ENCODE measurements at places on chromosomes 5 and 9.

DNA sequence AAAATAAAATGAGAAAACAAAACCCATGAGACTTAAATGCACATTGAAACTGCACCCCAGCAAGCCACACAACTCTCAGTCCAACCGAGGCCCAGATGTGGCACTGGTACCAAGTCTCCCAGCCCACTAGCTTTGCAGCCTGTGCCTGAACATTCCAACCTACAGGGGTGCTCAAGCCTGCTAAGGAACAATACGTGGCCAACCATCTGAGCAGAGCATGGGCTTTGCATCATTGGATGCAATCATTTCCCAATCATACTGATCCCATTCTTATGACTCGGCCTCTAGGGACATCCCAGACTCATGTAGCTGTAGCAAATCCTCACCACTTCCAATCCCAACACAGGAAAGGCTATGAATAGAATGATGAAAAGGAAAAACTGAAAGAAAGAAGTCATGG, 297.2 kb downstream of the SPOCK1 start:
- no peak for DNase-seq

- no peak for DNase-seq
Observed at GRCh38 chr9:95073042-95073607, 244.4 kb downstream of the FANCC start.

GRCh38 chr5:13987843-13988464, 43.5 kb upstream of the DNAH5 start:
- DNase-seq: no peak

GRCh38 chr5:105587963-105588662, 2025.5 kb upstream of the NUDT12 start:
- DNase-seq: no peak

DNA sequence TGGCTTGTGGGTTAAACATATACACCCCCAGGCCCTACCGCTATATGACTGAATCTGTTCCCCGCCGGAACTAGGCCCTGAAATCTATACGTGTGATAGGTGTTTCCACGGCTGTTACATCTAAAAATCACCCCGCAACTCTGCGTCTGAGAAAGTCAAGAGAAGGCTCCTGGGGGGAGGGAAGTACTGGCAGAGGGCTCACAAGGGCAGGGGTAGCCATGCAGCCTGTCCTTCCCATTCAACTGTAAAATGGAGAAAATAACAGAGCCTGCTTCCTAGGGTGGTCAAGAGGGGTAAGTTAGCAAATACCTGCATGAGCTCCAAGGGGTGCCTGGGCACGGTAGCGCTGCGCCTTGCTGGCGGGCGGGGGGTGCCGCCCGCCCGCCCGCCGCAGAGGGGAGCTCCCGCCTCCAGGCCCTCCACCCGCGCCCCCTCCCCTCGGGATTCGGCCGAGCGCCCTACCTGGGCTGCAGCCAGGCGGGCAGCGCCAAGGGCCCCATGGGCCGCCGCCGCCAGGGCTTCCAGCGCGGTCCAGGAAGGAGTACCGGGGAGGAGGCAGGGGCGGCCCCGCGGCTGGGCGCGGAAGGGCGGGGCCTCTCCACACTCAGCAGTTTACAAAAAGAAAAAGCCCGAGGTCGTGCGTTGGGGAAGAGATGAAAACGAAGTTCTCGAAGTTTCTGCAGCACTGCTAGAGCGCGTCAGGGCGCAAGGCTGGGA, at the start of gene HACD4:
TSS of gene HACD4 (minus strand) at position 550 of the 717 bp plus-strand sequence. CDS start at position 500, 50 bp downstream.
- DNase-seq: peak; percentile 38

DNA sequence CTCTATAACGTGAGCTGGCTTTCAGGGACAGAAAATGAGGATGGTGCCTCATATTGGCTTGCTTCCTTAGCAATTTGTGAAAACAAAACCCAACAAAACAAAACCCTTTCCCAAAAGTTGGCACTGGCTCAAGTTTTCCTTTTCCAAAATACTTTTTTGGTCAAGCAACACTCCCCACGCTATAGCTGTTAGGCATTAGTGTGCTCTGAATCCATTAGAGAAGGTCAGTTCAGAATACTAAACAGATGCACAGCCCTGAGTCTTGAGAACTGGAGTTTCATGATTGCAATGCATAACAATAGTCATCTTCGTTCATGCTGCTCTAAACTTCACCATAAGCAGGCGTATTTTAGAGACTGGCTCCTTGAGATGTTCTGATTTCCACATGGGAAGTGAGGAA, 172.0 kb upstream of the KLF9 start:
- no peak for DNase-seq

- DNase-seq: no peak
Observed at GRCh38 chr9:90019626-90020025, 414.8 kb downstream of the GADD45G start.

DNA sequence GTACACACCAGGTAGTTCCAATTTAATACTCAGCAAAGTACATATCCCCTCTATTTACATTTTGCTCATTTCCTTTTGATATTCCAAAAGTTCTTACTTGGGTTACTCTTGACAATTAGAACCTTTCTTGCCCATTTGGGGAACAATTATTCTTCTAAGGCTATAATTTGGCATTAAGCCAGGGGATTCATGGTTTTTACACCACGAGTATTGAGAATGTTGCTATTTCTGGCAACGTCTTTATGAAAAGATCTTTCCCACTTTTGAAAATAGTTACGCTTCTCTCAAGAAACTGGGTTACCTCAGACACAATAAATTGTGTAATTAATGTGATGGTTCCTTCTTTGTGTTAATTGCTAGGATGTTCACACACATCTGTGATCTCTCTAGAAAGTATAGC, 11.5 kb upstream of the CAAP1 start:
- no peak for DNase-seq

DNA sequence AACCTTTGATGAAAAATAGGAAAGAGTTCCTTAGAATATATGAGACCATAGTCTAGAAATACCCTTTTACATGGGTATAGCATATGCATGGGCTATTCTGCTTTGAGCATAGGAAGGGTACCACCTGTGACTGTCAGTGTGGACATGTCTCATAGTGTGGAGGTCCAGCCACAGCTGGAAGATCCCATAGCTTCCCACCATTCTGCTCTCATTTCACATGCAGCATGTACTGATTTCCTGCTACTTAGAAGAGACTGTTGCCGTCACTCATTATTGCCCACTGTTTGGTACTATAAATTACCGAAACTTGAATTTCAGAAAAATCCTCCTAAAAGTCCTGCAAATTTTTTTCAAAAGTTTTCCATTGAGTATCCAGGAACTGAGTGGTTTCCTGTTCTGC, 477.8 kb upstream of the DAB2 start:
- no peak for DNase-seq

GRCh38 chr5:153373130-153373498, 117.4 kb upstream of the GRIA1 start:
- DNase-seq: no peak
